ENCODE measurements at places on chromosomes 4 and X.
A peak's percentile ranks its signal among the peaks of the same experiment; 100 is the strongest.

DNA sequence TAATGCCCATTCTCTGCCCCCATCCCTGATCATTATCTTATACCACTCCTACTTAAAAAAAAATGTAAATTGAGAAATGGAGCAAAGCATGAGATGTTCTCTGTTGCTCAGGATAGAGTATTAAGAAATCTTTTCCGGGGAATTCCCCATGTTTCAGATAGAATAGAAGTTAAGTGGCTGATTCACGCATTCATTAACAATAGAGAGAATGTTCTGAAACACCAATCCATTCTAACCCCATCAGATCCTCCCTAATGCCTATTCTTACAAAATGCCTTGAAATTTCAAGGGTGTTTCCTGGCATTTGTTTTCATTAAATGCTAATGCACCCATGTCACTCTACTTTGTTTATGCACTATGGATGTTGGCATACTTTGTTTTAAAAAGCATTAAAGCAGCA, 101.1 kb downstream of the AREG start:
- no peak for DNase-seq

DNA sequence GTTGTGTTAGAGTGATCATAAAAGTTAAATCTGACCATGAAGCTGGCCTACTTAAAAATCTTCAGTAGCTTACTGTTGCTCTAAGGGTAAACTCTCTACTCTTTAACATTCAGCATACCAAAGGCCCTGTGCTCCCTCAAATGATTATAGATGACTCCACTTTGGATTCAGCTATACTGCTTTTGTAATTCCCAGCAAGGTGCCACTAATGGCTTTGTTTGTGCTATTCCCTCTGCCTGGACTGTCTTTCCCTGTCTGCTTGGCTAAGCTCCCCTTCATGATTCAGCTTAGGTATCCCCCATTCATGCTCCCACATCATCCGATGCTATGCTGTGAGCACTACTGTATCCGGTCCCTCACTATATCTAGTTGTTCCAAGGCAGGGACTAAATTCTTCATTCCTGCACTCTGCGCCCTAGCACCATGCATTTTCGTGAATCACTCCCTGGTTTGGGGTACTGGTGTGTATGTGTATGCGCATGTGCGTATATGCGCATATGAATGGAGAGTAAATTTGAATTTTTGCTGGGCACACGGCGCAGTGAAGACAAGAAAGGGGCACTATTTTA, 453 bp upstream of the PBDC1 start:
- DNase-seq, result no peak

GRCh38 chr4:113761620-113762185, at the start of gene CAMK2D:
Gene CAMK2D, minus strand, starts transcription at chr4:113761738. Its CDS starts 670 bp downstream, at chr4:113761068.
- peak; percentile 78 for DNase-seq

DNA sequence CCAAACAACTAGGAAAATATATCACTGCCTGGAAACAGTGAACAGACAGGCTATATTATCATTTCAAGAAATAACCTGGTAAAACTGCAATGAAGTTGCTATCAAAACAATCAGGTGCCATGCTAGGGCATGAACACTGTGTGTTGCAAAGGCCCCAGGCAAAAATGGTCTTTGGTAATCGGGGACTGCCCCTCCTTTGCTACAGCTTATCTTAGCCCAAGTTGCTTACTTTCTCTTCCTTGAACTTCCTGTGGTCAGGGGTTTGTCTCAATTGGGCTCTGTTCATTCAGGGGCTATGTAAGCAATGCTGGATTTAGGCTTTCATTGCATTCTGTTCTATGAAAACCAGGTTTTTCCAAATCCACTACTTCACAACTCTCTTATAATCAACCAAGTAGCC, 30.4 kb downstream of the SCML1 start:
- no peak for DNase-seq

GRCh38 chr4:37815591-37815990, 10.9 kb upstream of the PGM2 start:
- DNase-seq, result no peak

GRCh38 chrX:11537141-11537540, 128.6 kb downstream of the ARHGAP6 start:
- no peak for DNase-seq

DNA sequence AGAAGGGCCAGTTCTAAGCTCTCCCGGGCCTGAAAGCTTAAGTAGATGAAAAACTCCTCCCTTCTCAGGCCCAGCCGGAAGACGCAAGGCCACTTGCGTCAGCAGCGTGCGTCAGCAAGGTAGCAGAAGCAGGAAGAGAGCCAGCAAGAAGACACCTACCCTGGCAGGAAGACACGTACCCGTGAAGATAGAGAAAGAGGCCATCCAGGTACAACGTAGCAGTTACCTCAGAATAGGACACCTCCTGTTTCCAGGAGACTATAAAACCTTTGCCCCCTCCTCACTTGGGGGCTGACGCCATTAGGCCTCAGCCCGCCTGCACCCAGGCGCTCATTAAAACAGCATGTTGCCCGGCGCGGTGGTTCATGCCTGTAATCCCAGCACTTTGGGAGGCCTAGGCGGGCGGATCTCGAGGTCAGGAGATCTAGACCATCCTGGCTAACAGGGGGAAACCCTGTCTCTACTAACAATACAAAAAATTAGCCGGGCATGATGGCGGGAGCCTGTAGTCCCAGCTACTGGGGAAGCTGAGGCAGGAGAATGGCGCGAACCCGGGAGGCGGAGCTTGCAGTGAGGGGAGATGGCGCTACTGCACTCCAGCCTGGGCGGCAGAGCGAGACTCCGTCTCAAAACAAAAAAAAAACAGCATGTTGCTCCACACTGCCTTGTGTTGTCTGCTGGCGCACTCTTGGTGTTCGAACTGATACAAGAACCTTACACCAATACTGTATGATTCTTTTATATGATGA, 242.7 kb upstream of the NWD2 start:
- DNase-seq, result no peak

- no peak for DNase-seq
These were observed 207.2 kb upstream of the SLIT2 start for GRCh38 chr4:20044502-20044911.

- DNase-seq, result no peak
These were observed 1.2 kb upstream of the LETM1 start for GRCh38 chr4:1856943-1857699.

DNA sequence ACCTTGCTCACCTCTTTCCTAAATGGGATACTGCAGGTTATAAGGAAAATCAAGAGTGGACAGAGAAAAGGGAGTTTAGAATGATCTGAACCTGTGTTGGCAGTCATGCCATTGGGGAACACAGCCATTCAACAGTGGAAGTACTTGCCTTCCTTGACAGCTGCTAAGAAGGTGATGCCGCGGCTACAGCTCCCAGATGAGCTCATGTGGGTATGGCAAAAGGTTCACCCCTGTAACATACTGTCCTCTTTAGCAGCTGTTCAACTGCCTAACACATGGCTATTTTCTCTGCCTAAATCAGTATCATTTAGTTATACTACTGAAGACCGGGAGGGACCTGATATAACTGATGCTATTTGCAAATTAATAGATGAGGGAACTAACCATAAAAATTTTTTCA, 76.8 kb downstream of the DCHS2 start:
- DNase-seq, result no peak

- DNase-seq, result no peak
These were observed 127.9 kb upstream of the PPP3CA start for GRCh38 chr4:101475246-101475645.

- DNase-seq, result no peak
These were observed 512.5 kb upstream of the HTR2C start for GRCh38 chrX:114071412-114071811.

GRCh38 chr4:154911097-154911496, 130.0 kb downstream of the RBM46 start:
- DNase-seq, result no peak

DNA sequence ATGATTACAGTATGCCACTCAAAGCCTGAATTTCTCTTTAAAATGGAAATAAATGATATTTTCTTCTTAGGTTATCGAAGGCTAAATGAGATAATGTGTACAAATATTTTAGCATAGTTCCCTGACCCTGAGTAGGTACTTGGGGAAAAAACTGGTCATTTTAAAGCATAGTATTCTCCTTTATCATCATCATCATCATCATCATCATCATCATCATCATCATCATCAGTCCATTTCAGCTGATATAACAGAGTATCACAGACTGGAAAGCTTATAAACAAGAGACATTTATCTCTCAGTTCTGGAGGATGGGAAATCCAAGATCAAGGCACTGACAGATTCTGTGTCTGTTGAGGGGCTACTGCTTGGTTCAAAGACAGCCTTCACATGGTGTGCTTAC, 13.9 kb downstream of the GABRB1 start:
- no peak for DNase-seq

DNA sequence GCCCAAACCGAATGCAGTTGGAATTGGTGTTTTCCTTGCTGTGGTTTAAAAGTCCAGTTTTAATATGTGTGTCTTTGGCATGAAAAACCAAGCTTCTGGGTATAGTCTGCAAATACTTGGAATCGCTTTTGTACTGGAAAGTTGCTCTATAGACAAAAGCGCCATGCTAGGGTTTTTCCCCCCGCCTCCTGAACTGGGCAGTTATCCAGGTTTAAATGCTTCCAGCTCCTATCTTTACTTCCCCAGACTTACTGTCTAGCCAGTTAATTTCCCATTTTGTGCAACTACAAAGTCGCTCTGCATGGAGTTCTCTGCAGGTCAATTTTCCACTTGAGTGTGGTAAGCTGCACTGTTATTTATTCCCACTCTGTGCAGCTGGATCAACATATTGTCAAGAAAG, 2.7 kb downstream of the RASL11B start:
- no peak for DNase-seq

DNA sequence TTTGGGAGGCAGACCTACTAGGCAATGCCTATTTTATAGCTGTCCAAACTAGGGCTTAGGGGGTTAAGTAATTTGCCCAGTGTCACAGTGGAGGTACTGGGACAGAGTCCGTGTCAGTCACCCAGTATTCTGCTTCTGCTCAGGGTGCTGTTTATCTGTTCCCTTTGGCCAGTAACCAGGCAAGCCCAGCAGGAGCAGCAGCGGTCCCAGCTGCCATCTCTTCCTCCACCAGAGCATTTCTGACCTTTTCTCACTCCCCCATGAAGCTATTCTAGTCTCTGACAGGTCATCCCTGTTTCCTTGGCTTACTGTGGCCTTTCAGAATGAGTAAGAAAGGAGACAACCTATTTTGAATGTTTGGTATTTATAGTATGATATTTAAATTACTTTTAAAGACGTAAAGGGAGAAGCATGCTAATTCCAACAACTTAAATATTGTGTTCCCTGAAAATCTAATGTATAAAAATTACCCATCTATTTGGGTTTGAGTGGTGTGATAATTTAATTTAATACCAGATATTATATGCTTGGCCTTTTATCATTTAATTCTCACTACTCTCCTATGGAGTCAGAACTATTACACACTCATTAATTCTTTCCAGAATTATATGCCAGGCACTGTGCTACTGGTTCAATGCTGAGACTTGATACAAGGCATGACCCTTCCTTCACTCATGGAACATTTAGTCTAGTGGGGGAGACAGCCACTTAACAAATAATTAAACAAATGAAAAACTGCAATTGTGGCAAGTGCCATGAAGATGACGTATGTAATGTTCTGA, 60.6 kb downstream of the RPS6KA3 start:
- no peak for DNase-seq

- DNase-seq, result no peak
These were observed 39.7 kb upstream of the SPRY1 start for GRCh38 chr4:123356921-123357320.

DNA sequence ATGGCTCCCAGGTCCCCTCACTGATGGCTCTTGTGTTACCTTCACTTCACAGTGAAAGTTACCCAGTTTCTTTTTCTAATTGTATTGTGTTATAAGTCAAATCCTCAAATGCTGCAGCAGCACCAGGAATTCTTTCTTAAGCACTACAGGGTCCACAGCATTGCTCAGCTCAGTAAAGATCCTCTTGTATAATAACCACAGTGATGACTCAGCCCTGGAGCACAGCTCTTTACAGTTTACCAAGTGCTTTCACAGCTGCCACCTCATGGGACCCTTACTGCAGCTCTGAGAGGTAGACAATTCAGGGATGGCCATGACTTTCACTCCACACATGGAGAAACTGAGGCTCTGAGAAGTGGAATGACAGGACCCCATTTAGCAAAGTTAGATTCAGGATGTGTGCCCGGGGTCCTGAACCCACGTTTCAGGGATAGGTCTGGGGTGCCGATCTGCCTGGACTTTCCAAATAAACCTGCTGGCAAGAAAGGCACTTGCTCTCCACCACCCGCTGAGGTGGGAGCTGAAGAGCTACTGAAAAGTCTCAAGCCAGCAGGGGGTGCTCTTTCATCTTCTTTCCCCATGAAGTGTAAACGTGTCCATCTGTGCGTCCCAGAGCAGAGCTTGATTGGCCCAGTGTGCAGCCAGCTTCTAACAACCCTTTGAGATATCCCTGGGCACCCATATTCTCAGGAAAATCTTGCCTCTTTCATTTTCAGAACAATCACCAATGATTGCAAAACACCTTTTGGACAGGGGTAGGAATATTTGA, 35.7 kb upstream of the GABRQ start:
- DNase-seq, result no peak

GRCh38 chr4:4637710-4638109, 95.9 kb upstream of the STX18 start:
- no peak for DNase-seq

DNA sequence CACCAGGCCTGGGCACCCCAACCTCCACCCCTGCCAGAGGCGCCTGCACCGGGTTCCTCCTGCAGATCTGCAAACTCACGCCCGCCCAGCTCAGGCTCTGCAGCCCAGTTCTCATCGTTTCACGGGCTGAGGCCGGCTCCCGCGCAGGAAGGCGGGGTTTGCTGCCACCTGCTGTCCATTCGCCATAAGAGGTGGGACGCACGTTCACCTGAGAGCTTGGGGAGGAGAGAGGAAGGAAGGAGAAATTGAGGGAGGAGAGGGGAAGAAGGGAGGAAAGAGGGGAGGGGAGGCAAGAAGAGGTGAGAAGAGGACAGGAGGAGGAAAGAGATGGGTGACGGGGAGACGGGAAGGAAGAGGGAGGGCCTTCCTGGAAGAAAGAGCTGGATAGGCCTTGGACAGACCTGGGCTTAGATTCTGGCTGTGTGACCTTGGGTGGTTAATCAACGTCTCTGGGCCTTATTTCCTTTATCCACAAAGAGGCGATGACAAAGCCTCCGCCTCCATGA, 114.5 kb downstream of the ADRA2C start:
- DNase-seq, result peak; percentile 20

GRCh38 chr4:104966349-104967033, 180.2 kb upstream of the TET2 start:
- no peak for DNase-seq

DNA sequence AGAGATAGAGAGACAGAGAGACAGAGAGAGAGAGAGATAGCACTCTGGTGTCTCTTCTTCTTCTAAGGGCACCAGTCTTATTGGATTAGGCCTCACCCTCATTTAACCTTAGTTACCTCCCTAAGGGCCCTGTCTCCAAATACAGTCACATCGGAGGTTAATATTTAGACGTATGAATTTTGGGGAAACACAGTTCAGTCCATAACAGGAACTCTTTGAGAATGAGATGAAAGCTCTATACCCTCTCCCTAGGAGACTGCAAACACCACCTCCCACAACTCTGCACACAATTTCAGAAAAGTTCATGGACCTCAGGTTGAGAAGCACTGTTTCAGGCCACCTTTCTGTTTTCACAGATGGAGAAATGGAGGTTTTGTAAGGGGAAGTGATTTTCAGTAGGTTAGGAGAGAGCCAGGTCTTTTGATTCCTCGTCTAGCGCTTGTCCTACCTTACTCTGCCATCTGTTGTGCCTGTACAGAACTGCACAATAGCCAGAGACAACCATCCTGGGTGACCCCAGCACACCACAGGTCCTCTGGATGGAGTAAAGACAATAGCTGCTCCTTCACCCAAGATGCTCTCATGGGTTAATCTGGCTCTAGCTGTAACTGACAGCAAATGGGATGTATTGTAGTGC, 16.9 kb upstream of the LOC101059915 start:
- DNase-seq, result no peak

GRCh38 chr4:118723369-118723768, 38.2 kb downstream of the METTL14 start:
- no peak for DNase-seq

- no peak for DNase-seq
These were observed 56.4 kb upstream of the SCML1 start for GRCh38 chrX:17680732-17681413.

Measured in stimulated activated CD8-positive, alpha-beta memory T cell treated with anti-CD3 and anti-CD28 coated beads, Interleukin-4, amount 100 ng/mL, for 4 hours (primary cell).